NCI-H2081 (cell line): ENCODE measurements at places on chromosomes 11 and 22.

DNA sequence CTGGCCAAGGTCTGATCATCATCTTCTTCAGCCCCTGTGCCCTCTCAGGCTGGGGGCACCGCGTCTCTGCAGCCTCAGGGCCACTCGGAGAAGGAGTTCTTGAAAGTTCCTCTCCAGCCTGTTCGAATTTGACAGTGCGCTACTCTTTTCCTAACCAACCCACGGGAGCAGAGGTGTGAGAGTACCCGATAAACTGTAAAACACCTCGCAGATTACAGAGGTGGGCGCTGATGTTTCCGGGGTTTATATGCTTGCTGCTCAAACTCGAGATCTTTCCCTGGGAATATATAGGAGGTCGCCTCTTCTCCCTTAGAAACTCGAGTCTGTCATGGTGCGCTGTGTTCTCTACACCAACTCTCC, 515 bp downstream of the CTR9 start:
- no peak for DNase-seq

- no peak for DNase-seq
Observed at GRCh38 chr11:33976495-33977199, 74.9 kb upstream of the CAPRIN1 start.

GRCh38 chr22:45848904-45849303, 128.1 kb downstream of the WNT7B start:
- DNase-seq: no peak

DNA sequence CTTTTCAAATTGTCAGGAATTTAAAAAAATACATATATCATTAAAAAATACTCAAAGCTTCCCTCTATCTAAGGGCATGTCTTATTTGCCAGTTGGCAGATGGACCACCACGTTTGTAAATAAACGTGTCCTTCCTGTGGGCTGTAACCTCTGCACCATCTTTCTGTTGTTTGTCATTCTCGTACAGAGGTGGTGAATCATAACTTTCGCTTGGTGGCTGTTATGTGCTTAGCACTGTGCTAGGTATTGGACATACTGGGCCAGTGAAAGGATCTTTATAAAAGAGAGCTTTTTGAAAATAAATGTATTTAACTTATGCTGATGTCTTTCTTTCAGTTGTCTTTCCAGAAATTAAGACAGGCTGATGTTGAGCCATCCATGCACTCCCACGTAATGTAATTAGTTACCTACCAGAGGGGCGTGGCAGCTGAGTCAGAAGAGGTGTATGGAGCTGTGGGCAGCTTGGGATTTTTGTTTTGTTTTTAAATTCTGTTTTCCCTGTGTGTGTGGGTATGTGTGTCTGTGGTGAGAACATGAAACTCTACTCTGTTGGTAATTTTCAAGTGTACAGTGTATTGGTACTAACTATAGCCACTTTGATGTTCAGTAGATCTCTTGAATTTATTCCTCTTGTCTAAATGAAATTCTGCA, 62.7 kb downstream of the TECTA start:
- no peak for DNase-seq

GRCh38 chr11:121557348-121557747, 104.6 kb upstream of the SORL1-AS1 start:
- no peak for DNase-seq

DNA sequence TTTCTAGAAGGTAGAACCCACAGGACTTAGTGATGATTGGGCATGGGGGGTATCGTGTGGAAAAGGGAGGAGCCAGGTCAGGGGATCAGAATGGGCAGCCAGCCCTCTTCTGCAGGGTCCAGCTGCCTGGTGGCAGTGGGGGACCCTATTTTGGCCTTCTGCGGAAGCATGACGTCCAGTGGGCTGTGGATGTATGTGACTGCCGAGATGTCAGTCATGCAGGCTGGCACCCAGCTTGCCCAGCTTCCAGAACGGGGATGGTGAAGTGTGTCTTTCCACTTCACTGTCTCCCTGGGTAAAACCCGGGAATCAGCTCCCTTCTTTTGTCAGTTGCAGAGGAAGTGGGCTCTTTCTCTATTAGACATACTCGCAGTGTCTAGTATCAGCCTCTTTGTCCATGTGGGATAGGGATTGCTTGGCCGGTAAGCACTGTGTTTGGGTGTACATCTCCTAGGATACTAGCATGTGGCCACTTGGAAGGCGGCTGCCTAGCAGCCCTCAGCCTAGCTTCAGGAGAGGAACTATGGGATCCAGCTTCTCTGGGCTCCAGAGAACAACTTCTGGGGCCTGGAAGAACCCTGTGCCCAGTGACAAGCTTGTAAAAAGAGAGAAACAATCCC, 51.4 kb downstream of the GRIK4 start:
- DNase-seq: no peak

- DNase-seq: no peak
Observed at GRCh38 chr11:115214644-115215234, 289.5 kb downstream of the CADM1 start.

DNA sequence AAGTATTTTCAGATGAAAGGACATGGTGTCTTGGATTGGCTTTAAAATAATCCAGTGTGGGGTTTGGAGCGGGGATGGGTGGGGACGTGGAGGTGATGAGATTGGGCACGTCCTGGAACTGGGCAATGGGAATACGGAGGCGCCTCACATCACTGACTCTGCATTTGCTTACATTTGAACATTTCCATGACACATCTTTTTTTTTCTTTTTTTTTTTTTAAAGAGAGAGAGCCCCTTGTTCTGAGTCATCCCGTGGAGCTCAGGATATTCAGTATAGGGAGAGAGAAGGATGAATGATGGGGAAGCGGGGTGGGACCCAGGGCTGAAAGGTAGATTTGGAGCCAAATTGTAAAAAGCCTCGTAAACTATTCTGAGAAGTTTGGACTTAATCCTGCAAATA, 142.7 kb downstream of the FBXO7 start:
- no peak for DNase-seq

DNA sequence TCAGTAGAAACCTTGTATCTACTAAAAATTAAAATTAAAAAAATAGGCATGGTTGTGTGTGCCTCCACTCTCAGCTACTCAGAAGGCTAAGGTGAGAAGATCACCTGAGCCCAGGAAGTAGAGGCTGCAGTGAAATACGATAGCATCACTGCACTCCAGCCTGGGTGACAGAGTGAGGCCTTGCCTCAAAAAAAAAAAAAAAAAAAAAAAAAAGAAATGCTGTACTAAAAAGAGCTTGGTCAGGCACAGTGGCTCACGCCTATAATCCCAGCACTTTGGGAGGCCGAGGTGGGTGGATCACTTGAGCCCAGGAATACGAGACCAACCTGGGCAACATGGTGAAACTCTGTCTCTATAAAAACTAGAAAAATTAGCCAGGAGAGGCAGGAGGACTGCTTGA, 36.5 kb downstream of the SBF2 start:
- no peak for DNase-seq

DNA sequence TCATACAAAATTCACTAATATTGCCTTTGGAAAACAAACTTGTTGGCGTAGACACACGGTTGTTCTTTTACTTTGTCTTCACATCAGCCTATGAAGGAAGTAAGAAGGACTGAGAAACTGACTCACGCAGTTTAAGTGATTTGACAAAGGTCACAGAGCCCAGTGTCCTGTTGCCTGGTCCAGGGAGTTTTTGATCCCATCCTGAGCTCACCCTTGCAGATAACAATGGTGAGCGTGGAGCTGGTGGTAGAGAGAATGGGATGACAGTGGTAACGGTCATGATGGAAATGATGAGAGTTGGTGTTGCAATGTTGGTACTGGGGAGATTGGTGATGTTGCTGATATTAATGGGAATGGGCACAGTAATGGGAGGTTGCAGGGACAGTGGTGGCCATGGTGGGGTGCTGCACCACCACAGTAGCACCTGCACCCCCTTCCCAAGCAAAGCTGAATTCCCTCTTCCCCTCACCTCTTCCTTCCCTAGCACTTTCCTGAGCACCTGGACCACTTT, 22.0 kb downstream of the CREB3L1 start:
- DNase-seq: no peak
